ENCODE measurements at places on chromosomes 1 and 21. TPM values are rescaled to one million over a fixed set of nuclear protein-coding genes. Genes with fewer than 3 reads are reported as not detected.

DNA sequence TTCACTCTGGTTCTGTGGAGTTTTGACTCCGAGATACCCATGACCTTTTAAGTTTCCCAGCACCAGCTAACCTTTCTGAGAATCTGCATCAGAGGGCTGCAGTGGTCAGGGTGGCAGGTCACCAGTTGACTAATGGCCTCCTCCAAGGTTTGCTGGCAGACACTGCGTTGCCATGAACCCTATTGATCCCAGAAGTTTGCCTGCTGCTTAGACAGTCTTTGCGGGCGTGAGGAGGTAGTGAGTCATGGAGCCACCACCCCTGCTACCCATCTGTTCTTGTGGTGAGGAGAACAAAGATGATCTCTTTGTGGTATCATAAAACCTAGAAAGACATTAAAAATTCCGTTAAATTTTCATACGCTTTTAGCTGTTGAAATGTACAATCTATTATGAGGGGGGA lies 180.4 kb downstream of the FGGY start:
- H3K4me1 ChIP-seq = no peaks in the 10 kb centered on the region
- H3K27ac ChIP-seq = no peak overlapping the region
- H3K27me3 ChIP-seq = no peaks in the 10 kb centered on the region
- DNase-seq = no peak

GRCh38 chr1:64564891-64565290 lies 95.0 kb downstream of the CACHD1 start:
- no peaks in the 10 kb centered on the region for H3K36me3 ChIP-seq
- no peak overlapping the region for H3K27ac ChIP-seq
- no peaks in the 10 kb centered on the region for H3K4me1 ChIP-seq
- H3K27me3 ChIP-seq = no peaks in the 10 kb centered on the region
- DNase-seq = no peak

DNA sequence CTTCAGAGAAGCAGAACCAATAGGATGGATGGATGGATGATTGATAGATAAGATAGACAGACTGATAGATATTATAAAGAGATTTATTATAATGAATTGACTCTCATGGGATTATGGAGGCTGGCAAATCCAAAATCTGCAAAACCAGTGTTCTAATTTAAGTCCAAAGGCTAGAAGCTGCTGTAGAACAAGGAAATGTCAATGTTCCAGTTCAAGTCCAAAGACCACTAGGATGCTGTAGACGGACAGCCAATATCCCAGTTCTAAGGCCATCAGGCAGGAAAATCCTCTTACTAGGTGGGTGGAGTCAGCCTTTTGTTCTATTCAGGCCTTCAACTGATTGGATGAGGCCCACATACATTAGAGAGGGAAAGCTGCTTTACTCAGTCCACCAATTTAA lies 4.1 kb upstream of the SLC44A3 start:
- peaks cover 11% of the 10 kb centered on the region for H3K27me3 ChIP-seq
- H3K4me1 ChIP-seq = peaks cover 5% of the 10 kb centered on the region
- no peak overlapping the region for H3K27ac ChIP-seq
- no peaks in the 10 kb centered on the region for H3K36me3 ChIP-seq
- no peak for DNase-seq
- H3K4me3 ChIP-seq = no peak overlapping the region

- no peak overlapping the region for H3K27ac ChIP-seq
- H3K4me3 ChIP-seq = no peak overlapping the region
- H3K4me1 ChIP-seq = no peaks in the 10 kb centered on the region
- no peak for DNase-seq
- no peaks in the 10 kb centered on the region for H3K27me3 ChIP-seq
- H3K36me3 ChIP-seq = no peaks in the 10 kb centered on the region
Measured at GRCh38 chr1:186659890-186660341, 20.3 kb downstream of the PTGS2 start.

GRCh38 chr1:220274251-220274855 lies 2.1 kb upstream of the RAB3GAP2 start:
- no peak for DNase-seq
- H3K27ac ChIP-seq = no peak overlapping the region
- no peak overlapping the region for H3K4me3 ChIP-seq
- H3K27me3 ChIP-seq = no peaks in the 10 kb centered on the region
- H3K36me3 ChIP-seq = no peaks in the 10 kb centered on the region

DNA sequence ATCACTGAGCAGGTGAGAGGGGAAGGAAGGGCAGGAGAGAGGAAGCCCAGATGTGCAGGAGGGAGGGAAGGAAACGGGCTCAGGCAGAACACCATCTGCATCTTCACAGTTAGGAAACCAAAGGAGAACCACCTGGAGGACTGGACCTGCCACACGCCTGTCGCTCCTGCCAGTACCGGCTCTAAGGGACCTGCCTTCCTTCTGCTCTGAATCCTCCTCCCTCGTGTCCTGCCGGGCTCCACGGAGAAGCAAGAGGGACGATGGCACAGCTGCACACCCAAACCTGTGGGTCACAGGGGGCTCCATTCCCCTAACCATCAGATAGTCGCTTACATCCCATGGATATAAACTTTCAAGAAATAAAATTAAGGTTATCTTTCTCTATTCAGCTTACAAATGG lies 56.1 kb downstream of the TOR1AIP2 start:
- DNase-seq = no peak
- H3K4me1 ChIP-seq = no peaks in the 10 kb centered on the region
- H3K4me3 ChIP-seq = no peak overlapping the region
- no peak overlapping the region for H3K27ac ChIP-seq

Gene C8A
- not detected for total RNA-seq

DNA sequence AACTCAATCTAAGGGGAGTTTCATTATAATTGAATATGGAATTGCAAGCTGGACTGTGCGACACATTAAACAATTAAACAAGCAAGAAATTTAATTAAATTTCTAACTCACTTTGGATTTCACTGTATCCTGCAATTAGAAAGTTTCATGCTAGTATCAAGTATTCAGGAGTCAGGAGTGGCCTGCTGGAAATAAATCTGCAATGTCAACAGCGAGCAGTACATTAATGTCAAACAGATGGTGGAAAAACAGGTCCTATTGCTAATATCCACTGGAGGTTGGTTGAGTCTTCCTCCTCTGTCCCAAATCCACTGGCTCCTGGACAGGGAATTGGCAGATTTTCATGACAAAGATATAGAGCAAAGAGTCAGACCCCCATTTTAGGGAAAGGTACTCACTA lies 237.1 kb downstream of the VAV3 start:
- H3K4me3 ChIP-seq = no peak overlapping the region
- DNase-seq = no peak
- no peak overlapping the region for H3K27ac ChIP-seq
- H3K4me1 ChIP-seq = no peaks in the 10 kb centered on the region

Gene CCDC185
- not detected for total RNA-seq

Gene KCNQ4
- total RNA-seq = 0.33 TPM

- H3K27me3 ChIP-seq = no peaks in the 10 kb centered on the region
- DNase-seq = no peak
- no peak overlapping the region for H3K4me3 ChIP-seq
- no peak overlapping the region for H3K27ac ChIP-seq
- no peaks in the 10 kb centered on the region for H3K36me3 ChIP-seq
Measured at GRCh38 chr1:211548321-211549091, 30.5 kb downstream of the SLC30A1 start.

Gene KLF17
- total RNA-seq = not detected

DNA sequence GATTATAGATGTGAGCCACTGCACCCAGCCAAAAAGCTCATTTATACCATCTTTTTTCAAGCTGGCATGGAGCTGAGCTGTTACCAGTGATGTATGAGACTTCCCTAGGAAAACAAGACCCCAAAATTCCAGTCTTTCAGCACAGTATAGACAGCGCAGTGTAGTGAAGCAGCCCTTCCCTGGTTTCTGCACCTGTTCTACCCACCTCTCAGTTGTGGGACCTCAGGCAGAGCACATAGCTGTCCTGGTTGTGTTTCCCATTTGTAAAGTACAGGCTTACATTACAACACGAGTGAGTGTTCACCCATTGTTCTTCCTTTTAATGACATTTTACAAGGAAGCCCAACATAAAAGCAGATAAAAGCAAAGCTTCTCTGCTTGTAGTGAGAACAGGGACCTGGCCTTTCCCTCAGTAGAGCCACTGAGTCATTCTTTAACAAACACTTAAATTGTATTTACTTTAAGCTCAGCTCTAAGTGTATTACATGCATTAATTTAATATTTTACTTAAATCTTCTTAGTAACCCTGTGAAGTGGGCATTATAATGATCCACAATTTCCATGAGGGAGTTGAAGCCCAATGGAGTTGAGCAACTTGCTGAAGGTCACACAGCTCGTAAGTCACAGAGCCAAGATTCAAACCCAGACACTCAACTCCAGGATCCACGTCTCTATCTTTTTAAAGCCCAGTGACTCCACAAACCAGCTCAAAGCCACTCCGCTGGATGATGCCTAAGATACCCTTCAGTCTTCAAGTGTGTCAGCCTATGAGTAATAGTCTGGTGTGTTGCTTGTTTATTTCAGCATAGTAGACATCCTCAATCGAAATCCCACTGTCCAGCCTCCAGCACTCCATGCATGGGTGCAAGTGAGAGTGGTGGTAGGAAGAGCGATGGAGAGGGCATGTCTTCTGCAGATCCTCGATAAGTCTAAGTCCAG lies 40.5 kb upstream of the CAPZB start:
- no peaks in the 10 kb centered on the region for H3K36me3 ChIP-seq
- no peaks in the 10 kb centered on the region for H3K27me3 ChIP-seq
- H3K4me1 ChIP-seq = no peaks in the 10 kb centered on the region

DNA sequence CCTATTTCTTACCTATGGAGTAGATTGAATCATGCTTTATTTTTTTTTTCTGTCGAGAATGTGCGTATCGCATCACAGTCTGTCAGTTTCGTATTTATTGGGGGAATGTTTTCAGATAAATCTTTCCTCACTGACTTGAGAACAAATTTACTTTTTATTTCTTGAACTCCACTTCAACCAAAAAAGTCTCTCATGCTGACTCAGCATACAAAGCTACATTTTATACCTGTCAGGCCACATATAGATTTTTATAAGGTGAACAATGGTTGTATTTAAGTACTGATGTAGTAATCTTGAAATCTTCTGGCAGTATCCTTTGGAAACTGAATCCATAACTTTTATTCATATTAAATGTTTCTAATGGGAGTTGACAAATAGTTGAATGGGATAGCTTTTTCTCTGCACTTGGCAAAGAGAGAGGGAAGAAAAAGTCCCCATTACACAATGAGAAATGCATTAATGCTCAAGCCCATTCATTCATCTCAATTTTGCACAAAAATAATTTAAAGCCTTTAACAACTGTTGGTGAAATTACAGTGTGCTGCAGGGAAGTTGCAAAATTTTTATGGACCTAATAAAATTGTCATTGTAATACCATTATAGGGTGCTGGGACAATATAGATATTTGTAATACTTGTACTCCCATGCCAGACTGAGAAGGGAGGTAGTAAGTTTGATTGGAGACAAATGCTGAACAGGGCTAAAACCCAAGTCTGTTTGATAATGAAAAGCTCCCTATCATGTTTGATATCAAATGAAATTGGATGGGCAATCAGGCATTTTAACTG lies 367.6 kb downstream of the HLX start:
- H3K27ac ChIP-seq = no peak overlapping the region
- H3K36me3 ChIP-seq = no peaks in the 10 kb centered on the region
- no peaks in the 10 kb centered on the region for H3K27me3 ChIP-seq
- H3K4me3 ChIP-seq = no peak overlapping the region

Gene NOS1AP
- total RNA-seq = not detected

DNA sequence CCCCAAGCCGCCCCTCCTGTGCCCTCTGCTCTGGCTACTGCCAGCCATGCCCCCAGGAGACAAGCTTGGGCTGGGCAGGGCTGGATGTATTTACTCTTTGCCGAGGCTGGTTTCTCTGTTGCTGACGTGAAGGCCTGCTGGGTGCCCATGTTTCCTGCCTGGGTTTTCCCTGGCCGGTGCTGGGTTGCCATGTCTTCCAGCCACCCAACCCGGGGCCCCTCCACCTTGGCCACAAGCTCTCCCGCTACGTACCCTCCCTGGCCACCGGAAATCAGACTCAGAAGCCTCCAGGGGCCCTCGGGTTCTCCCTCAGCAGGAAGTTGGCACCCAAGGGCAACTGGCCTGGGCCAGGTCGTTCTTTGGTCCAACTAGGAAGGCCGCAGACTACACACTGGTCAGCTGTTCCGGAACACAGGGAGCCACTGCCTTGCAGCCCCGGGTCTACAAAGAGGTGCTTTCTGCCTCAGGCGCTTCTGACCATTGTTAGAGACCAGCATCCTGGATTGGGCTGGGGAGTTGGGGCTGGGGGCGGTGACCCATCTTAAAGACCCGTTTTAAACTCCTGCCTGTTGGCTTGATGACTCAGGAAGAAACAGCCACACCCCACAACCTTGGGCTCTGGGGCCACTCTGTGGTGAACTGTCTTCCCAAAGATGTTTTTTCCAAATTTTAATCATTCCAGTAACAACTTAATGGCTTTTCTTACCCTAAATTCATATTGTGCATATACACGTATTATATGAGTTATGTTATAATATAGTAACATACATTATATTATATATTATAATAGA lies 71.2 kb upstream of the RUNX3 start:
- H3K27me3 ChIP-seq = no peaks in the 10 kb centered on the region
- peaks cover 16% of the 10 kb centered on the region for H3K4me1 ChIP-seq
- no peak overlapping the region for H3K4me3 ChIP-seq
- no peak for DNase-seq

DNA sequence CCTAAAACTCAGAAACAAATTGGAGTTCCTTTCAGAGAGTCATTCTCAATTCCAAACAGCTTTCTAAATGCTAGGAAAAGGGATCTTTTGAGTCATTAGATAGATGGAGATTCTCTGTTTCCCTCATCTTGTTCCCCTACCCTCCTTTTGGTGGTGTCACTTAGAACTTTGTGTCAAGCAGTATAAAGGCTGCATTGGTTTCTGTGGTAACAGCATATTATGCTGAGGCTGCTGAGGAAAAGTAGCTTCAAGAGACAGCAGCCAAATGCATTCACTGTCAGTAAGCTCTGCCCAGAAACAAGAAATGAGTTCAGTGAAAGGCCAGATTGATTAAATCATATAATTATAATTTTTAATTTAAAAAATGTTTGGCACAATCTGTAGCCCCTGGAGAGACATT lies 144.1 kb downstream of the LRRC40 start:
- DNase-seq = no peak
- H3K4me3 ChIP-seq = no peak overlapping the region
- H3K27me3 ChIP-seq = no peaks in the 10 kb centered on the region
- H3K36me3 ChIP-seq = no peaks in the 10 kb centered on the region
- H3K4me1 ChIP-seq = no peaks in the 10 kb centered on the region
- no peak overlapping the region for H3K27ac ChIP-seq

Gene NVL
- 46.7 TPM for total RNA-seq

DNA sequence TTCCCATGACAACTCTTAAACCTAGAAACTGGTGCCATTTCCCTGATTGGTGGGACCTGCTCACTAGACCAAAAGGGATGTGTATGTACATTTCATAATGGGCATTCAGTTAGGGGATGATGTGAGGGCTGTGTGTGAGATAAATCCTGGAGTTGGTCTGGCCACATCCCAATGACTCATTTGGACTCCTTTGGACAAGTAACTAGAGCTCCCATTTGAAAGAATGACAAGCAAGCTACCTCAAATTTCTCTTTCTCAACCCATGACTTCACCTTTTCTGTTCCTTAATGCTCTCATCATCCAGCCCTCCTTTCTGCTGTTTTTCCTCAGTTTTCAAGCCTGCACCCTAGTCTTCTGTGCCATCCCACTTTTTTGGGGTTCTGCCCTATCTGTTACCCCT lies 27.9 kb downstream of the EBNA1BP2 start:
- H3K4me3 ChIP-seq = no peak overlapping the region
- peaks cover 8% of the 10 kb centered on the region for H3K4me1 ChIP-seq
- H3K27me3 ChIP-seq = peaks cover 33% of the 10 kb centered on the region
- H3K36me3 ChIP-seq = no peaks in the 10 kb centered on the region
- no peak for DNase-seq

- no peaks in the 10 kb centered on the region for H3K27me3 ChIP-seq
- H3K27ac ChIP-seq = no peak overlapping the region
- no peaks in the 10 kb centered on the region for H3K4me1 ChIP-seq
Measured at GRCh38 chr1:93598396-93598795, 83.2 kb downstream of the BCAR3 start.
